ENCODE measurements at places on chromosomes 12 and 14.

- DNase-seq, result no peak
These were observed 39.9 kb upstream of the DHRS7 start for GRCh38 chr14:60204843-60205774.

DNA sequence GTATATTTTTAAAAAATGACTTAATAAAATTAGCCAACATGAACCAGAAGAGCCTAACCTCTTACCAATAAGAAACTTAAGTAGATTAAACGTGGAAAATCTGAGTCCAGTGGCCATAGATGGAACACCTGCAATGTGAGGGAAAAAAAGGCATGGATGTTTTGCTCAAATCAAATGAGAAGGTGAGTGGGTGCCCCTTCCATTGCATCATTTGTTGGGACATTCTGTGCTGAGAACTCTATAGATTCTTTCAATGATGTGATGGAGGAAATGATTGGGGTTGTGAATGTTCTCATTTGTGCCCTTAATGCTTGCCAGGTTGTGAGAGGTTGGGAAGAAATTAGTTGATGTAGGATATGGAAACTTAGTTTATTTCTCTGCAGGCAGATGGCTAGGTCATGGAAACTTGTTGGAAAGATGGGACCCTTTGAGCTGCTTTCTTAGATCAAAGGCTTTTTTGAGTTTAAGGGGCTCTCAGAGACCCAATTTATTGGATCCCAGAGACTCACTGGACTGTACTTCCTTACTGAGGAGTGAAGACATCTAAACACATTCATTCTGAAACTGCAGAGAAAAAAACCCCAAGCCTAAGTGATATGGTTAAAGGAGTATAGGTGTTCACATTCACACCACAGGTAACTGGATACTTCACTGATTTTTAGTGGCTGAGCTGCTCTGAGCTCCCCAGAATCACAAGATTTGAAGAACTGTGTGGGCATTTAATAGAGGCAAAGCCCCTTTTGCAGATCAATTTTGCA is 95.9 kb downstream of the DACT1 start:
- DNase-seq, result no peak

- DNase-seq, result no peak
These were observed 342.3 kb downstream of the PDZRN4 start for GRCh38 chr12:41530441-41530840.

GRCh38 chr12:120702637-120703036 is 7.6 kb upstream of the UNC119B start:
- no peak for DNase-seq

GRCh38 chr12:53064613-53065436 is 14.4 kb downstream of the SPRYD3 start:
- DNase-seq, result peak; percentile 14

DNA sequence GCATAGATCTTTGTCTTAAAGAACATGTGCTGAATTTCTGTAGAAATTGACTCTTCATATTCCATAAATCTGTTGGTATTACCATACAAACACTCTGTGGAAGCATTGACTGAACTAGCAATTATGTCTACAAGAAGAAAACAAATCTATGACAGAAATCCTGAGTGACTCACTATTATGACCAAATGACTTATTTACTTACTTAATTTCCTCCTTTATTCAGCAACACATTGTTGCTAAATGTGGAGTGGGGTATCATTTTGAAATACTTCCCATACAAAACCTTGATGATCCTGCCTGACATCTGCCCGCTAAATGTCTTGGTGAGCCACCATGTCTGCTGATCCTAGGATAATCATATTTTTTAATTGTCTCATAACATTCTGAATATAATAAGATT is 99.1 kb upstream of the SLCO1C1 start:
- DNase-seq, result no peak

DNA sequence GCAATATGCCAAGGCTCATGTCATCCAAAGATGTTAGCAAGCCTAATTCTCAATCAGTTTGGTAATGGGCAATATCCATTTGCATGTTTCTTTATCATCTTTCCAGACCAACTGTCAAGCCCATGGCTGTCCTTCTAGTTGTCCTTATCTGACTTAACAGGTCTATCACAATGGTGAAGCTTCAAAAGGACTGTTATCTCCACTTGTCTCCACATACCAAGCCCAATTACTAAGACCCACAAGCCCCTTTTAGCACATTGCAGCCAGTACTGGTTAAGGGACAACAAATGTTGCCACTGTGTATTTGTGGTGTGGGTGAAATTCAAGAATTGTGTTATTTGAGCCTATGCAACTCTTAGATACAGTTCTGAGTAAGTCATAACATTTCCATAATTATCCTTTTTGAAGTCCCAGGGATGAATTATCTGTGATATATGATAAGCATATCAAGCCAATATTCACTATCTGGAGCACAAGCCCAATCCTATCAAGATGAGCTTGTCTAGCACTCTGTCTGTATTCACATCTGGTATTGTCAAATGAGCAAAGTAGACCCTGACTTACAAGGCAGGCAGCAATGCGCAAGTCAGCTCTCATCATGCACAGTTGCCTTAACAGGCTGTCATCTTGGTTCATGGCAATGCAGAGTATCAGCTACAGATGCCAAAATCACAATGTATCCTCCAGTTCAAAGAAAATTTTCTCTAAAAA is 19.3 kb upstream of the ST8SIA1 start:
- no peak for DNase-seq

DNA sequence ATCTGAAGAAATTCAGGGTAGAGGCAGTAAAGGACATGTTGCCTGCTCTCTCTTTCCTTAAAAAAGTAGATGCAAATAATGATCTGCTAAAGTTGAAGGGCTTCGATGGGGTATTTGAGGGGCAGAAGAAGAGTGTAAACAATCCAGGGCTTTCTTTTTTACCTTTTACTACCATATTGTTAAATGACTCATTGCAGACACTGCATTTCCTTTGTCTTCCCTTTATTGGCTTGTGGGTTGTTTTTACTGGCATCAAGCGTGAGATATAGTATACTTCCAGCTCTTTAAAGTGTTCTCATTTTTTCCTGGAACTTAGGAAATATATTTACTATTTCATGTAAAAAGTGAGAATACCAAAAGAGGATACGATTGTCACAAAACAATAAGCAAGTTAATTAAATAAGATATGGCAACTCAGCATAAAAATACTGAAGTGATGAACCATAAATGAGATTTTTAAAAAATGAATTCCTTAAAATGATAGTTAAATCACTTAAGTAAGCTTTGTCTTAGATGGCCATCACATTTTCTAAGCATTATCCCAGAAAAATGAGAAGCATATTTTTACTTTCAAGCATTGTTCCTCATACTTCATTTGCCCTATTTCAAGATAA is 72.3 kb upstream of the KRAS start:
- DNase-seq, result no peak

DNA sequence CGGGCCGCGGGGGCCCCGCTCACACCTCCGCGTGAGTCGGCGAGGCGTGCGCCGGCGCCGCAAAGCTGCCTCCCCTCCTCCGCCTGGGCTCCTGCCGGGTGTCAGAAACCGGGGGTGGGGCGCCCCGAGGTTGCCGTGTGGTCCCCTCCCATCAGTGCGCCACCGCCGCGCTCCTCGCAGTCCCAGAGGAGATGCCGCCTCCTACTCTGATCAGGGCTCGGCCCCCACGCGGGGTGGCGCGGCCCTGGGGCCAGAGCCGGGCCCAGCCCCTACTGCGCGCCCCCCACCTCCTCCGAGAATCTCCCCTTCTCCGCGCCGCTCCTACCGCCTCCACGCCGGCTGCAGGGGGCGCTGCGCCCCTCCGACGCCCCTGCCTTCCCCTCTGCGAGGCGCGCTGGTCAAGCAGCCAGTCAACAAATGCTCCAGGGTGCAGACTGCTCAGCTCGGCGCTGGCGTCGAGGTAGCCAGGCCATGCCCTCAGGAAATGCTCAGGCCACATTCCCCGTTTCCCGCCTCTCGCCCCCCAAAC is 467 bp upstream of the JAG2 start:
- peak; percentile 58 for DNase-seq

DNA sequence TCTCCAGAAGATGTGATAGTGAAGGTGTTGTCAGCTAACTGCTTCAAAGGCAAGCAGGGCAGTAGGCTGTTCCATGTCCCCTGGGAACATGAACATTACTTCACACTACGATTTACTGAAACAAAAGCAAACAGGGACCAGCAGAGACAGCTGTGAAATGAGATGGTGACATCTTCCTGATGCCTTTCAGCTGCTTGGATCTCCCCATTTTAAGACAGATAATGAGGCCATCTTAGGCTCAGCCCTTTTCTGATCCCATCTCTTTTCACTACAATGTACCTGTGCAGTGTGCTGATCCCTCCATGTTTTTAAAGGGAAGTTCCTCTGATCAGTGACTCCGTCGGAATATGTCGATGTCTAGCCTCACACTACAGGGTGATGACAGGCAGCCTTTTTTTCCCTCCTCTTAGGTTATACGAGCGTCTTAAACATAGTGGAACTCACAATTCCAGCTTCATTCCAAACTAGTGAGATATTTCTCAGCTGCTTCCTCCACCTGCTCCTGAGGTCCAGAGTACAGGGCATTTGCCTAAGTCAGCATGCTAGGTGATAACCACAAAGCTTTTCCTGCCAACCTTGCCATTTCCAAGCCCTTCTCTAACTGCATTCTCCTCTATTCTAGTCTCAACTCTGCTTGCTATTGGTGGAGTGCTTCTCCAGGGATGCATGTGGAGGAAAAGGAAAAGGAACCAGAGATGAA is 87.6 kb upstream of the EGLN3 start:
- no peak for DNase-seq

DNA sequence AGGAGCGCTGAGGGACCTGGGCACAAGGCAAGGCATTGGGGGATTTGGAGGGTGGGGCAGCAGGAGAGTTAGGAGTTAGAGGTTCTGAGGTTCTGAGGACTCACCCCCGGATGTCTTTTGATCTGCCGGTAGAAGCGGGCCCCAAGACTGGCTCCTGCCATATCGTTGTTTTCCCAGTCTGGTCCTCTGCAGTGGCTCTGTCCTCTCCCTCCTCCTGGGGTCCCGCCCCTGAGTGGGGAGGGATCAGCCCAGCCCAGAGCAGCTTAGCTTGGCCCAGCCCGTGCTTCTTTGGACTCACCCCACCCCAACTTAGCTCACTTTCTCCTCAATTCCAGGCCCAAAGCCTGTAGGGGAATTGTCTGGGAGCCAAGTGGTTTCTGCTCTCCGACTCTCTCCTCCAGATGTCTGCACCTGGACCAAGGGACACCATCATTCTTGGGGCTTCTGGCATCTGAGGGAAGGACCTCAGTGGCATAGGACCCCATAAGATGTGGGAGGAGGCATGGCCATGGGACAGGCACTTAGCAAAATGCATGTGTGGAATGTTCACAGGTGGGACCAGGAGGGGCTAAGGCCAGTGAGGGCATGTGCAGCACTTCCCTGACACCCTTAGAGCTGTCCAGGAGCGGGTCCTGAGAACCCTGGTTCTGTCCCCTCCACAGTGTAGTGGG is 7.5 kb downstream of the SHMT2 start:
- DNase-seq, result no peak

DNA sequence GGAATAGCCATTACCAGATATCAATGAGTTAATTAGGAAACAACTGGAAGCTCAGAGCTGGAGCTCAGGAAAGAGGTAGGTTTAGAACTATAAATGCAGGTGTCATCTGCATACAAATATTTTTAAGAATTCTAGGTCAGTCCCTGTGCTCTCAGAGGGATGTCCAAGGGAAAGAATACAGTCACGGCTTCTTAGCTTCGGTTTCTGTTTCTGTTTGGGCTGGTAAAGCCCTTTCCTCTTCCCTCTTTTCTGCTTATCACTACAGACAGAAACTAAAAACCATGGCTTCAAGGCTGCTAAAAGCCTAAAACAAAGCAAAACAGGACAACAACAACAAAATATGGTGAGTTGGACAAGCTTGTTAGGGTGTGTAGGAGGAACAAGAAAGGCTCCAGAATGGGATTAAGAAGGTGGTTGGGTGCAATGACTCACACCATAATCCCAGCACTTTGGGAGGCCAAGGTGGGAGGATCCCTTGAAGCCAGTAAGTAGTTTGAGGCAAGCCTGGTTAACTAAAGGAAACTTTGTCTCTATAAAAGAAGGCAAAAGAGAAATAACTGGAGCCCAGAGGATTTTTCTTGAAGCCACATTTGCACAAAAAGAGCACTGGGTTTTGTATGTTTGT is 113.0 kb downstream of the SEC23A start:
- DNase-seq, result no peak

GRCh38 chr12:47270782-47271664 is 191.3 kb upstream of the AMIGO2 start:
- no peak for DNase-seq

DNA sequence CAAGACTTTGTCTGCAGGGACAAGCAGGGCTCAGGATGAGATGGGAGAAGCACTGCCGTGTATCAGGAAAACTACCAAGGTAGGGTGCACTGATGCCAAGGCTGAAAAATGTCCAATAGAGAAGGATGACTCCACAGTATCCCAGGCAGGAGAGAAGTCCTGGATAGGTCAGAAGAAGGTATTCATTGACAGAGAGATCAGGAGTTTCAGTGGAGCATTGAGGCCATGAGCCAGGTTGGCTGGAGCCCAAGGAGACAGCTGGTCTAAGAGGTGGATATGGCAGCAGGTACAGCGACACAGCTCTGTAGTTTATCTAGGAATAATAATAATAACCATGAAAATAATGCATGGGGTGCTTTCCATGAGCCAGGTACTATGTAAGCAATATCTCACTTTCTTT is 180.9 kb downstream of the EXOC5 start:
- DNase-seq, result no peak

DNA sequence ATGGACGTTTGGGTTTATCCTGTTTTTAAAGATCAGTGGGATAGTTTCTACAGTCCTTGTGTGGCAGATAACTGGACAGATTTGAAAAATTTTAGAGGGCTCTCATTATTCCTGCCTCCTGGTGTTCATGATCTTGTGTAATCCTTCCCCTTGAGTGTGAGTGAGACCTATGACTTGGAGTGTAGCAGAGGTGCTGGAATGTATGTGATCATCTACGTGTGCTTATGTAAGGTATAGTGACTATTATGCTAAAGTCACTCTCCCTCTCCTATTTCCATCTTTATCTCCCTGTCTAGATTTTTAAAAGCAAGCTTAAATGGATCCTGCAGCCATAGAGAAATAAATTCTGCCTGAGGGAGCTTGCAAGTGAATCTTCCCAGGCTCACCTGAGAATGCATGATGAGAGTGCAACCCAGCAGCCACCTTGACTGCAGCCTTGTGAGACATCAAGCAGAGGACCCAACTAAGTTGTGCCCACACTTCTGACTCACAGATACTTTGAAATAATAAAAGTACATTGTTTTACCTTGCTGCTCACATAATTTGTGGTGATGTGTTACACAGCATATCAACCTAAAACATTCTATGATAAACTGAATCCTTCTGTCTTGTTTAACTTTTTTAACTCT is 3.2 kb upstream of the OLR1 start:
- no peak for DNase-seq

GRCh38 chr12:90075685-90076084 is 367.0 kb upstream of the ATP2B1 start:
- no peak for DNase-seq

GRCh38 chr14:68616221-68616902 is 176.5 kb downstream of the ZFP36L1 start:
- no peak for DNase-seq

DNA sequence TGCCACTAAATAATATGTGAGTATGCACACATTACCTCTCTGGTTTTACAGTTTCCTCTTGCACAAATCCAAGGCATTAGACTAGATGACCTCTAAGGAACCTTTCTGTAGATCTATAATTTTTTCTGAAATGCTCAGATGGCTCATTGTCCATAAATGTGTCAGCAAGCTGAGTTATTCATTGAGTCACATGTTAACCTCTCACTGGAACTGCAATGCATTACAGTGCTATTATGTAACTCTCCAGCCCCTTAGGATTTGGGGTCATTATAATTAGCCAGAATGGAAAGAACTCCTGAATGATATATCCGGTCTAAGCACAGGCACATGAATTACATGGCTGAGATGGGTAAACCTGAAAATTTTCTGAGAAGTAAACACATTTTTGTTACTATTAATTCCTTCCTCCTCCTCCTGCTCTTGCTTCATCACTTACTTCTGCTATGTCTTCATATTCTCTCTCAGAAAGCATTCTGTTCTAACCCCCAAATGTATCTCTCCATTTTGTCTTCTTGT is 20.3 kb upstream of the DRAM1 start:
- no peak for DNase-seq

Data from activated T-cell treated with anti-CD3 and anti-CD28 coated beads, Interleukin-2, amount 50 U/mL, for 1 hour (primary cell).